ENCODE measurements at places on chromosomes 4 and X.

DNA sequence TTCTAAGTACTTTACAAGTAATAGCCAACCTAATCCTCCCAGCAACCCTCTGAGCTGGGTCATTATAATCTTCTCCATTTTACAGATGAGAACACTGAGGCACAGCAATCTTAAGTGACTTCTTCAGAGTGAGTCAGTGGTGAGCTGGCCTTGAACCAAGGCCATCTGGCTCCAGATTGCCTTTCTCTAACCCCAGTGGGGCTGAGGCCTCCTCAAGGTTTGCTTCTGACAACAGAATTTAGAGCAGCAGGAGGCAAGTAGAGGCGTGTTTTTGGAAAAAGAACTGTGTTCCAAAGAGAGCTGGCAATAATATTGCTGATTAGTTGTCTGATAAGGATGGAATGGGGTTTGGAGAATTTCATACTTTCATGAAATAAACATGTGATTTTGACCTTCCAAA lies 41.2 kb downstream of the PIR start:
- no peak for DNase-seq

- no peak for DNase-seq
Observed at GRCh38 chr4:37388681-37389365, 144.3 kb downstream of the NWD2 start.

GRCh38 chr4:88698519-88698918 lies 890 bp upstream of the NAP1L5 start:
- DNase-seq, result no peak

DNA sequence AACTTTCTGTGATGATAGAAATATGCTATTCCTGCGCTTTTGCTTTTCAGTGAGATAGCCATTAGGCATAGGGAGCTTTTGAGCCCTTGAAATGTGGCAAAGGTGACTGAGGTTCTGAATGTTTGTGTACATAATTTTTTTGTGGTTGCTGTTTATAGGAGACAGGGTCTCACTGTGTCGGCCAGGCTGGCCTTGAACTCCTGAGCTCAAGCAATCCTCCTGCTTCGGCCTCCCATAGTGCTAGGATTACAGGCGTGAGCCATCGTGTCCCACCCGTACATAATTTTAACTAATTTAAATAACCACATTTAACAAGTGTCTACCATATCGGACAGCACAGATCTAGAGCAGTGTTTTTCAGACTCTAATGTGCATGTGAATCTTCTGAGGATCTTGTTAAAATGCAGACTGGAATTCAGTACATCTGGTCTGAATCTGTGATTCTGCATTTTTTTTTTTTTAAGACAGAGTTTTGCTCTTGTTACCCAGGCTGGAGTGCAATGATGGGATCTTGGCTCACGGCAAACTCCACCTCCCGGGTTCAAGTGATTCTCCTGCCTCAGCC lies 45.3 kb downstream of the CASP6 start:
- DNase-seq, result no peak

- DNase-seq, result no peak
Observed at GRCh38 chr4:41567186-41567585, 29.2 kb downstream of the LIMCH1 start.

DNA sequence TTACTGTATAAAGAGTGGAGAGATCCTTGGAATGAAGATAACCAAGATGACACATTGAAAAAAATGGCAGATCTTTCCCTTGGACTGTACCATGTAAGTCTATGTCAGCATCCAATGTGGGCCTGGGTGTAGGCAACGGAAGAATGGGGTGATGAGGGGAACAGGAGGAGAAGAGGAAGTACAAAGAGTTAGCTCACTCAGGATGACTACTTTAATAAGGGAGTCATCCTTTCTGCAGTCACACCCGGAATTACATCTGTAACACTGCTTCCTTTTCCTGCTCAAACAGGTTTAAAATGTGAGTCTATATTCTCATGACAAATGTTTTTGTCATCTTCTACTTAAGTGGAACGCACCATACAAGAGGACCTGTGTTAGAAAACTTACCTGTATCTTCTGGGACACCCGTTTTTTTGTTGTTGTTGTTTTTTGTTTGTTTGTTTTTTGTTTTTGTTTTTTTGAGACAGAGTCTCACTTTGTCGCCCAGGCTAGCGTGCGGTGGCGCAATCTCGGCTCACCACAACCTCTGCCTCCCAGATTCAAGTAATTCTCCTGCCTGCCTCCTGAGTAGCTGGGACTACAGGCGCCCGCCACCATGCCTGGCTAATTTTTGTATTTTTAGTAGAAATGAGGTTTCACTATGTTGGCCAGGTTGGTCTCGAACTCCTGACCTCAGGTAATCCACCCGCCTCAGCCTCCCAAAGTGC lies 18.0 kb downstream of the HPSE start:
- DNase-seq, result no peak

DNA sequence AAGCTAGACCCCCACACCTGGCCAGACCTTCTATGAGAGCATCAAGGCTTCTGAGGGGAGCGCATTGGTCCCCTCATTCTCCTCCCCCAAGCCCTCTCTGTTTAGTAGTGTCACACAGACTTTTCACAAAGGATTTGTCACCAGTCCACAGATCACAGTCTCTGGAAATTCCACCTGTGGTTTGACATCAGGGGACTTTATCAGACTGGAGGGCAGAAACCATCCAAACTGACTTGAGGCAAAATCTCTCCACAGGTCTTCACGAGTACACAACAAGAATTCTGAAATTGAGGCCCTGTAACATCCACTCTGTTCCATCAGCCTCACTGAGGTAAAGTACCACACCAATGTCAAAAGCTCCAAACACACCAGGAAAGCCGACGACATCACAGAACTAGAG lies 112.5 kb downstream of the SH3KBP1 start:
- DNase-seq, result no peak

GRCh38 chrX:68868902-68869800 lies 40.3 kb downstream of the EFNB1 start:
- no peak for DNase-seq
